ENCODE measurements at places on chromosomes 7 and 10.

- DNase-seq, result no peak
Observed at GRCh38 chr7:39317107-39317506, 249.1 kb upstream of the YAE1 start.

DNA sequence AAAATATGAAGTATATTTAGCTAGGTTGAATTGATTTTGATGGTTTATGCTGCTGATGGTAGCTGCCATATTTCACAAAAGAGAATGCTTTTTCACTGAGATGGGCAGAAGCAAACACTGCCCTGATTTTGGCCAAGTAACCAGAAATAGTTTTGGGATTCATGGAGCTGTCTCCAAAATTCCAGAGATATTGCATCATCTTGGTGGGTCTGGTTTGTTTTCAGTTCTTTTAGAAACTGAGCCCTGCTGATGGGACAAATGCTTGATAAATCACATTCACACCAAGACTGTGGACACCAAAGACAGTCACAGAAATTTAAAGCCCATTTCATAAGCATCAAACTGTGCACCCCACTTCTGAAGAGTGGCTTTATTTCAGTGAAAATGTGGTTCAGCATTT lies 140.5 kb downstream of the BICC1 start:
- no peak for DNase-seq

GRCh38 chr7:5216931-5217330 lies 26.9 kb downstream of the WIPI2 start:
- DNase-seq, result no peak

DNA sequence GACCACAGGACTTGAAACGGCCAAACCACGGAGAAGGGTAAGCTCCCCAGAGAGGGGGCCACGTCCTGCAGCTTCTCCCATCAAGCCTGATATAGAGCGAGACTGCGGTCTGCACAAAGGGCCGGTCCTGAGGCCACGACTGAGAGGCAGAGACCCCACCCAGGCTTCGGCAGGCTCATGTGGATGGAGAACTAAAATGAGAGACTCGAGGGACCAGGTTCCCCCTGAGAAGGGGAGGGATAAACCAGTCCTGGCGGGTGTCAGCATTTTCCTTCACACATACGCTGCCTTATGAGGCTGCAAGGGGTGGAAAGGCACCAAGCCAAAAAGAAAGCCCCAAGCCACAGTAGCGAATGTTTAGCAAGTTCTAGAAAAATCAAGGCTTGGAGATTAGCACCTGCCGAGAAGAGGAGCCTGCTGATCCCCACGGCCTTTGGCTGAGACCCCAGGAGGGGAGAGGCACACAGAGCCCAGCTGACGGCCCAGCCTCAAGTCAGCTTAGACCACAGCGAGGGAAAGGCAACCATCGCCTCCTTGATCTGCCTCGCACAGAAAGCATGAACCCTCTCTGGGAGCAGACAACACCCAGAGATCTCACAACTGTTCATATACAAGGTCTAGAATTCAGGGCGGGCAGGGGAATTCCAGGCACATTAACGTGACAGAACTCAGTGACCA lies 92.6 kb upstream of the RNF32 start:
- DNase-seq, result no peak

DNA sequence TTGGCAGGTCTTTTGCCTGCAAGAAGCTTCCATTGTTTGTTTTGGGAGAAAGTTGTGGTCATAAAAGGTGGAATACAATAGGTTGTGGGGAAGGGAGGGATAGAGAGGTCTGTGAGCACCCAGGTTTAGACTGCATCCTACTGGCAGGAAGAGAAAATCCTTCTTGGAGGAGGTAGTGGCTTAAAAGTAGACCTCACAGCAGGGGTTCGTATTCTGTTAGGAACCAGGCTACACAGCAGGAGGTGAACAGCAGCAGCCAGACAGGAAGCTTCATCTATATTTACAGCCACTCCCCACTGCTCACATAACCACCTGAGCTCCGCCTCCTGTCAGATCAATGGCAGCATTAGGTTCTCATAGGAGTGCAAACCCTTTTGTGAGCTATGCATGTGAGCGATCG lies 245.3 kb downstream of the NSUN6 start:
- DNase-seq, result no peak

DNA sequence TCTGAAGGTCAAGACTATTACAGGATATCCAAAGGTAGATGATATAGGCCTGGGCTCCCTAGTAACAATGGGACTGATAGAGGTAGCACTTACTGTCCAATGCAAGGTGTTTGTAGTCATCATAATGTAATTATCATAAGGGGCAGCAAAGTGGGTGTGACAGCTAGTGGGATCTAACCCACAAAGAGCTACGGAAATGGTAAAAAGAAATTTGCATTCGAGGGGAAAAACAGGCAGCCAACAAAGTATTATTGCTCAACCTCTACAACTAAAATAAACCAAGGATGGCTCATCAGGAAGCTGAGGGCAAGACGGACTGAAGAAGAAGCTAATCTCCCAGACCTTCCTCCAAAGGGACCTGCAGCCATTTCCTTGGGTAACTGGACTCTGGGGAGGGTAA lies 211.0 kb downstream of the WDR11 start:
- DNase-seq, result no peak

DNA sequence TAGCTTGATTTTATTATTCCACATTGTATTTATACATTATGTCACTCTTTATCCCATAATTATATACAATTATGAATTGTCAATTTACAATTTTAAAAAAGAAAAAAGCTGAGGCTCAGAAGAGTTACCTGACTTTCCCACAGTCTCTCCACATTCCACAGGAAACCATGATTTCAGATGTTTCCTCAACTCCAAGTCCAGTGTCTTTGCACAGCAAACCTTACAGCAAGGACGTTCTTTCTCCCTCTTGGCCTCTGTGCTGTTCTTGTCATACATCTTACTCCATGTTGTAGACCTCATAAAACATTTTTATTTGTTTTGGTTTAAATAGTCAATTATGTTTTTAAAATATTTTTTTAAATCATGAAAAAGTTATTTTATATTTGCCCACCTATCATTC lies 34.9 kb upstream of the GRB10 start:
- no peak for DNase-seq

GRCh38 chr7:4683884-4684565 lies 1.9 kb downstream of the FOXK1 start:
- no peak for DNase-seq

DNA sequence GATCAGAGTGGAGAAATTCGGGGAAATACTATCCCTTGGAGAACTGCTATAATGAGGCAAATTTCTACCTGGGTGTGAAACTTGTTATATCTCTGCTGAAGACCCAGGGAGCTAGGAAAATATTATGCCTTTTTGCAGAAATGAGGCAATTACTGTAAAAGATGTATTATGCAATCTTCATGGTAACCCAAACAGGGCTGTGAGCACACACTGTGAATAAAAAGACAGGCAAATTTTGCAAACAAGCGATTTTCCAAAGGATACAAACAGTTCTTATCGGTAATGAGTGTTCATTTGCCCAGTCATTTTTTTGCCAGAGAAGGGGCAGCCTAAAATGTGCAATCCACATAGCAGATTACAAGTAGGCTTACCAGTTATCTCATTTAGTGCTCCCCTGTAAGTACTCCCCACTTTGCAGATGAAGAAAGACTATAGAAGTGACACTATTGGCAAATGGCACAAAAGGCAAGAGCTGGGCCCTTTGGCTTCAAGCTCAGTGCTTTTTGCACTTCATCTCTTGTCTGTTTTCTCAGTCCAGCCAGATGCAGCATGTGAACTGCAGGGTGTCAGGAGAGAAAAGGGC lies 205.8 kb downstream of the HECW1 start:
- no peak for DNase-seq

DNA sequence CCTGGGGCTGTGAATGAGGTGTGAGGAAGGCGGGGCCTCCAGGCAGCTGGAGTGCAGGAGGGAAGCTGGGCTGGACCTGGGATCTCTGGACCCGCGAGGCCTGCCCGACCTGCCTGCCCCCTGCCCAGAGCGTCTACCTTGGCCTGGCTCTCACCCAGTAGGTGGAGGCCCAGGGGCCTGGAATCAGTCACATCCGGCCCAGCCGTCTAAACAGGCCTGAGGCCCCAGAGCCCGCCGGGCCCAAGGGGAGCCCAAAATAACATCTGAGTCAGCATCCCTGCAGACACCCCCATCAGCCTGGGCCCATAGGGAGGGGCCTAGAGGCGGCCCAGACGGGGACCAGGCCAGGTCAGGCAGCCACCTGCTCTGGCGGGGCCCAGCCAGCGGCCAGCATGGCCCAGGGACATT lies 15.1 kb upstream of the ELN start:
- no peak for DNase-seq

DNA sequence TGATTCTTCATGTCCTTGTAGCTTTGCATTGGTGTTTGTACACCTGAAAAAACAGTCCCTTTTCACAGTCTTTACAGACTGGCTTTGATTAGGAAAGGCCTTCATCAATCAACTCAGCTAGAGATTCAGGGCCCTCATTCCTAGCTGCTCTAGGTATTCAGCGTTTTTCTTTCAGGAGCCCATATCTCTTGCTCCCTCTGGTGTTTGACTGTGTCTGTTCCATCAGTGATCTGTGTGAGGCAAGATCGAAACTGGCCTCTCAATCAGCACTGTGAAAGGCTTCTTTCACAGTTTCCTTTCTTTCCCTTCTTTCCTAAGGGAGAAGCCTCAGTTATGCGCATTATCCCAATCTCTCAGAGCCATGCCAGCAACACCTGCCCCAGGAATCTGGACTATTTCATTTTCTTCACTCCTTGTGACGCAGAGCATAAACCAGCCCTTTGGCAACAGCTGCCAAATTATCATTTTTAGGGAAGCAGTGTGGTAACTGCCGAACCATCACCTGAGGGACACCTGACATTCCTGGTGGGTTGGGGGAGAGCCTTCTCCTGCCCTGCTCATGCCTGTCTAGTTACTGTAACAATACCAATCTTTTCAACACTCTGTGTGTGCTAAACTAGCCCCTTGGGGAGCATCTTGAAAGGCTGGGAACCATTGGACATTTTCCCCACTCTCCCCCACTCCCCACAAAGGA lies 75.7 kb upstream of the CCDC71L start:
- peak; percentile 7 for DNase-seq

DNA sequence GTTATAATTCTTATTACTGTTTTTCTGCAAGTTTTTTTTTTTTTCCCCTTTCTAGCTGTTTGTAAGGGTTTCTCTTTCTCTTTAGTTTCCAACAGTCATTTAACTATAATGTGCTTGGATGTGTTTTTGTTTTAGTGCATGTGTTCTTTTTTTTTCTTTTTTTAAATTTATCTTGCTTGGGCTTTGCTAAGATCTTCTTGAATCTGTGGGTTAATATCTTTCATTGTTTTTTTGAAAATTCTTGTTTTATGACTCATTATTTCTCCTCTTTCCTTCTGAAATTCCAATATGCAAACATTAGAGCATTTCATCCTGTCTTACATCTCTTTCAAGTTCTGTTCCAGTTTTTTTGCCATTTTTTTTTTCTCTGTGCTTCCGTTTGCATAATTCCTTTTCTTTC lies 5.7 kb upstream of the HK1 start:
- DNase-seq, result no peak

- no peak for DNase-seq
Observed at GRCh38 chr7:135741905-135742304, 6.7 kb downstream of the FAM180A start.

- no peak for DNase-seq
Observed at GRCh38 chr7:148802101-148802493, 82.0 kb downstream of the EZH2 start.

- DNase-seq, result no peak
Observed at GRCh38 chr7:56110611-56111010, 4.3 kb upstream of the CHCHD2 start.

DNA sequence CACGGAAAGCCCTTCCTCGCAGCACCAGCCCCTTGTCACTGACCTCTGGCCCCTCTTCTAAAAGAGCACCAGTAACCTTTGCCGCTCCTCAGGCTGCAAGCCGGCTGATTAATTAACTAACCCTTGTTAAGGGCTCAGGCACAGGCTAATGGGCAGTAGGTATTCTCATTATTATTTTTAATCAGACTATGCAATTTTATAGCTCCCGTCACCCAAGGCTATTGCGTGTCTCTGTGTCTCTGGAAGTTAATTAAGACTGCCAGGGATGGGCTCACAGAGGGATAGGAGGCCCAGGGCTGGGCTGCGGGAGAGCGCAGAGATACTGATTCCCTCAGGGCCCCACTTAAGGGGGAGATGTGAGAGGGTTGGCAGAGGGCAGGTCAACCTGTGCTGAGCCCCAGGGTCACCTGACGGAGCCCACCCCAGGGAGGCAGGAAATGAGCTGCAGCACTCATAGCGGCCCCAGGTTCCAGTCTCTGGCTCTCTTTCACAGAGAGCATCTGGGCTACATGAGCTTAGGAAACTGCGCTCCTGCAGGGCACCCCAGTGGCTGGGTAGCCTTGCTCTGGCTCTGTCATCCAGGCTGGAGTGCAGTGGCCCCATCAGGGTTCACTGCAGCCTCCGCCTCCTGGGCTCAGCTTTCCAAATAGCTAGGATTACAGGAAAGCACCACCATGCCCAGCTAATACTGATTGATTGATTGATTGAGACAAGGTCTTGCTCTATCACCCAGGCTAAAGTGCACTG lies 92.2 kb upstream of the LRRC4 start:
- no peak for DNase-seq

- no peak for DNase-seq
Observed at GRCh38 chr7:45107356-45107755, 4.1 kb downstream of the TBRG4 start.

- no peak for DNase-seq
Observed at GRCh38 chr7:33038639-33039038, 23.9 kb downstream of the NT5C3A start.

DNA sequence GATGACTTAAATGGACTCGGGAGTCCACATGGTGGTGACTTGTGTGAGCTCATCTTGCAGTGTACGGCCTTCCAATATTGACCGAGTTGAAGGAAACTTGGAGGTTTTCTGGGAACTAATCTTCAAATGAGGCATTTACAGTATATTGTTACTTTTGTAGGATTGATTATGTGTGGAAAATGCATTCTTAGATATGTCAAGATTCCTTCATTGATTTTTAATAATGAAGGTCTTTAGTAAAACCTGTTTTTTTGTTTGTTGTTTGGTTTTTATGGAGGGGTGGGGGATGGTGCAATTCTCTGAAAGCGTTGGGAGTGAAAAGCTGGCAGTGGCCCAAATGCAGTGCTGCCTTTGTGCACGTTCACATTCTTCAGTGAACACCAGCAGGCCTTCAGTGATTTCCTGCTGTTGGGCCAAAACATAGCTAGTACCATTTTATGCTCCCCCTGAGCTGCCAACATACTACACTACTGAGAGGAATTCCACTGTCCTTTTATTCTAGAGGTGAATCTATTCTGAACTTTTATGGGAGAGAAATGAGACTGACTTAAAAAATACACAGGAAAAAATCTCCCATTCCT lies 50.4 kb downstream of the CCNY start:
- DNase-seq, result no peak

DNA sequence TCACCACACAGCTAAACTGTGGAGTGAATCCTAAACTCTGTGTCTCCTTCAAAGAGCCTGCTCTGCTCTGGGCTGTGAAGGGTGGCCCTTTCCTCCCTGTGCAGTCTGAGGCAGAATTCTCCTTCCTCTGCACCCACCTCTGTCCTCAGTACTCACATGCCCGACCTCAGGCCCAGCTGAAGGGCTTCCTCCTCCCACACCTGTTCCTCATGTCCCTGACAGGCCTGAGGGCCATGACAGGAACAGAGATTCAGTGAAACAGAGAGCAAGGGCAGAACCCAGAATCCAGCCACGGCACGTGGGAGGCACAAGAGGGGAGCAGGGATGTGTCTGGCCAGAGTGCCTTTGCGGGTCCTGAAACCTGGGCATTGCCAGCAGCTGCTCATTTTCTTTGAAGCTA lies 13.9 kb downstream of the CREB3L2 start:
- DNase-seq, result no peak

GRCh38 chr7:71637578-71637977 lies 505.6 kb downstream of the GALNT17 start:
- no peak for DNase-seq
